Skin of body (tissue), 3 donors: ENCODE measurements at places on chromosomes 11 and 22.

DNA sequence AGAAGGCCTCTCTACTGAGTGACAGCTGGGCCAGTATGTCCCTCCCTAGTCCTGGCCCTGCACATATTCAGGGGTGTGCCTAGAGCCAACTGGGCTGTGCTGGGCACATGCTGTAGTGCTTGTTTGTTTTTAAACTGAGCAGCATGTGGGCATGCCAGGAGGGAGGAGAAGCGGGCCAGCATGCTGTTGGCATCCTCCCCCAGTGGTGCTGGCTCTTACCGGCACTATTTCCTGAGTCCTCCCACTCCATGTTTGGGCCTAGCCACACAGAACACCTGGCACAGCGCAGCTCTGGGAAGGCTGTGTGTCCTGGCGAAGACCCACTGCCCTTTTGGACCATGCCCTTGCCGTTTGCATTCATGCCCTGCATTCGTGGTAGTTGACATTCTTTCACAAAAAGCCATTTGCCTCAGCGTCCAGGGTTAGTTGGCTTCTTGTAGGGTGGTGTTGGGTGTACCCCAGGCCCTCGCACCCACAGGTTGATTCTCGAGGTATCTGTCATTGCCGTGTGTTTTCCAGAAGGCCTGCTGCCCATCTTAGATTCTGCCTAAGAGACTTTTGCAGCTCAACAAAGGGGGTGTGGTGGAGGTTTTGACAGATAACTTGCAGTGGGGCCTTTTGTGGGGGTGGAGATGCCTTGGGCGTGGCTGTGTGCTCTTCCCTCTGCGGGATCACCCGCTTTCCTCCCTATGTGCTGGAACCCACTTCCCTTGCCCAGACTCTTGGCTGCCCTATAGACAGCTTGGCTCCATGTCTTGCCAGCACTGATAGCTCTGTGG lies 13.6 kb downstream of the DGCR8 start:
- no peak for DNase-seq

DNA sequence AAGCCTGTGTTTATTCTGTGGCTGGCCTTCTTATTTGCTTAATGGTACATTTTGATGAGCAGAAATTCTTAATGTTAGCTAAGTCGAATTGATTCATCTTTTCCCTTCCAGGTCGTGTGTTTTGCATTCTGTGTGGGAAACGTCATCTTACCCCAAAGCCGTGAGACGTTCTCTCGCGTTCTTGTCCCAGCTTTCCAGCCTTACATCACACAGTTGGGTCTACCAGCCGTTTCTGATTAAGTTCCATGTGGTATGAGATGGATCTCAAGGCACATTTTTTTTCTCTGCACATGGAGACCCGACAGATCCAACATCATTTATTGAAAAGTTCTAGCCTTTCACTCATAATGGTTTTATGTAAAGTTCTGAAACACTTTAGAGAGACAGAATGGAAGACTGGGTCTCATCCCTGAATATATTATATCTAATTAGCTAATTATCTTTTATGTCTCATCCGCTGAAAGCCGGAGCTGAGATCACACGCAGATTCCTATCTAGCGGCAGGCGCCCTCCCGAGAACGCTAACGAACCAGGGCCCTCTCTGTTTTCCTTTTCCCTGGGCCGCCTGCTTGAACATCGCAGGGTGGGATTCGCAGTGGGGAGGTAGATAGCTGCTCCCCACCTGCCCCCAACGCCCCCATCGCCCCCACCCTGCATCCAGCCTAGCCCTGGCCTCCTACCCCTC lies 1162.2 kb downstream of the BRD1 start:
- DNase-seq, result peak; percentile 79

- DNase-seq, result no peak
These were observed 24.1 kb downstream of the MS4A10 start for GRCh38 chr11:60809249-60809648.

- no peak for DNase-seq
These were observed 30.0 kb upstream of the SMCO4 start for GRCh38 chr11:93573184-93573583.

DNA sequence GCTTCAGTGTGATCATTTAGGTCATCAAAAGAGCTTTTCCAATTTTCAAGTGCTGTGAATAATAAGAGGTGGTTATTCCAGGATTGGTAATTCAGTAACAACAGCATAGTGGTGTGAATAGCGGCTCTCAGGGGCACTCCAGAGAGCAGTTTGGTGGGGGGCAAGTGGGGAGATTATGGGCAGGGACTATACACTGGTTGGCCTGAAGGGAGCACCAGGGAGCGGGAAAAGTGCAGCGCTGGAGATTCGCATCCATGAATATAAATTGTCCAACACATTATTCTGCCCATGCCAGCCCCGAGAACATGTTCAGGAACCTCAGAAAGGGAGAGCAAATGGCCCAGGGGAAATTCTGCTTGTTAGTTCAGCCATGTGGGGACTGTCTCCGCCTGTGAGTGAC lies 37.9 kb downstream of the OR6Q1 start:
- DNase-seq, result no peak

- no peak for DNase-seq
These were observed 2.1 kb upstream of the CPT1A start for GRCh38 chr11:68843703-68844312.

GRCh38 chr11:122673701-122674100 lies 18.2 kb downstream of the UBASH3B start:
- no peak for DNase-seq

GRCh38 chr11:13955971-13956421 lies 6.5 kb upstream of the SPON1 start:
- peak; percentile 65 for DNase-seq

DNA sequence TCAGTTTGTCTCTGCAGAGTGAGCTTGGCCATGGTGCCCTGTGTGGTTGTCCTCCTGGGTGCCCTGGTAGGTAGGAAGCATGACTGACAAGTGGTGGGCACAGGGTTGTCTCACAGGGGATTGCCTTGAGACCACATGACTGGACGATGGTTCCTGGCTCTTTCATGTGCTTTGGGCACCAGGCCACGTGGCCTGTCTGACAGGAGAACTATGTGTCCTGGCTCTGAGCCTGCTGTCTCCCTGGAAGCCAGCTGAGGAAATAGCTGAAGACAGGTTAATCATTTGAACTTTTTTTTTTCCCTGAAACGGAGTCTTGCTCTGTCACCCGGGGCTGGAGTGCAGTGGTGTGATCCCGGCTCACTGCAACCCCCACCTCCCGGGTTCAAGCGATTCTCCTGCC lies 93.2 kb downstream of the LDLRAD3 start:
- DNase-seq, result no peak

DNA sequence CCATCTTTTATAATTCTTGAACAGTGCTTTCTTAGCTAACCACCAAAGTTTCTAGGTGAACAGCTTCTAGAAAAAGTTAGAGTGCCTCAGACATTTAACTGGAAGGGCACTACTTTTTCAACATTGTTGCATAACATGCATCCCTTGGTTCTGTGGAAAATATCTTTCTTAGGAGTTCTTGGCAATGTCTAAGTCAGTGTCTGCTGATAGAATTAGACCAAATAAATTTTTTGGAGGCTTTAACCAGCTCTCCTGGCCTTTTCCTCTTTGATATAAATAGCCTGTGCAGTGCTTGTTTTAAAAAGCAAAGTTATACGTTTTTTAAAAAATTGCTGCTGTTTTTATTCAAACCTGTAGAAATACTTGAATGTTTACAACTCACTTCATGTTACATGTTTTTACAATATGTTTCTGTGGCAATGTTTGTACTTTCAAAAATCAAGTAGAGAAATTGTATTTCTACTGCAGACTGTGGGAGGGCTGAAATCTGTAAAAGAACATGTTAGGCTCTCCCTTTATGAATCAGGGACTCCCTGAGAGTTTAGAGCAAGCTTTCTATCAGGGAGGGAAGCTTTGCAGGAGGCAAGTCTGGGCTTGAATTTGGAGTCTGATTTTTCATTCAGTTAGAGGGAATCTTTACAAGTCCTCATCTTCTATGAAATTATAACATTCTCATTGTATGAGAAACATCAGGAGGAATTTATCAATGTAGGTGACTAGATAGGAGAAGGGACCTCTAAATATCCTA lies 16.3 kb upstream of the PANX1 start:
- no peak for DNase-seq

DNA sequence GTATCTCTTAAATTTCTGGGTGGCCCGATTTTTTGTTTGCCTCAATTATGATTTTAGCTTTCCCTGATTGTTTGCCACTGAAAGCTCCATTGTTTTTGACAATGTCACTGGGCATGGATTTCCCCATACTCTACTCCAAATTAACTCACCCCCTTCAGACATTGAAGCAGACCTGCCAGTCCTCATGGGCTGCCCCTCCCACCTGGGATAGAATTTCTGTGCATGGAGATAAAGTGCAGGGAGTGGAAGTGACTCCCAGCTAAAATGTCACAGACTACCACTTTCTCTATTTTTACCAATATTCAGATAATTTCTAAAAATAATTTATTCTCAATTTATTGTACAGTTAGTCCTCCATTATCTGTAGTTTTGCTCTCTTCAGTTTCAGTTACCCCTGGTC lies 79.1 kb upstream of the CLPB start:
- DNase-seq, result no peak

- peak; percentile 49 for DNase-seq
These were observed 185.7 kb downstream of the BLID start for GRCh38 chr11:121930004-121930965.

GRCh38 chr11:18599739-18600230 lies at the start of gene MISFA:
MISFA (plus strand) TSS chr11:18599789; CDS start chr11:18599929, 140 bp downstream.
- no peak for DNase-seq

DNA sequence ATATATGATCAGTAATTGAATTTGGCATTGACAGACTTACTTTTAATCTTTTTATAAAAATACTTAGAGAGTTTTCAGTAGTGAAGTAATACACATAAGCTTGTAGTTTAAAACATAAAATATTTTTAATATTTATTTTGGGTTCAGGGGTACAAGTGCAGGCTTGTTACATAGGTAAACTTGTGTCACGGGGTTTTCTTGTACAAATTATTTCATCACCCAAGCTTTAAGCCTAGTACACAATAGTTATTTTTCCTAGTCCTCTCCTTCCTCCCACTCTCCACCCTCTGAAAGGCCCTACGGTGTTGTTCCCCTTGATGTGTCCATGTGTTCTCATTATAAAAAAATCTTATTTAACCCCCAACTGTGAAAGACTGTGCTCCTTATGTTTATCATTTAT lies 1397.8 kb upstream of the RAG2 start:
- no peak for DNase-seq

GRCh38 chr22:27816552-27816951 lies 15.0 kb upstream of the MN1 start:
- DNase-seq, result no peak

- no peak for DNase-seq
These were observed 33.7 kb downstream of the SVIP start for GRCh38 chr11:22795914-22796313.

- no peak for DNase-seq
These were observed 151.4 kb downstream of the BRD1 start for GRCh38 chr22:49676230-49676629.

DNA sequence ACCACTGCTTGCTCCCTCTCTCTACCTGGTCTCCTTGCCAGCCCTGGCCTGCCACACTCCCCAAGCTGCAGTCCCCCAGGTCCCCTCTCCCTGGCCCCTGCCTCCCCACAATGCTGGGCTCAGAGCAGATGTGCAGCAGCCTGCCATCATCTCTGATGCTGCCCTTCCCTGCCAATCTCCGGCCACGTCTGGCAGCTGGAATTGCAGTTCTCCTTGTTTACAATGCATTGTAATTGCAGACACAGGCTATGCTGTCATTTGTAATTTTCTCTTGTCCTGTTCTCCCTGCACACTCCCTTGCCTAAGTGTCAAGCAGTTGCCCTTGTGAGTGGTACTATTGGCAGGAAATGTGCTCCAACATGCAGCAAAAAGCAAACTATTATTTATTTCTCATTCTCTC lies 222.3 kb downstream of the NTM start:
- DNase-seq, result no peak

- DNase-seq, result no peak
These were observed 3.9 kb upstream of the VSIG10L2 start for GRCh38 chr11:125941619-125942611.

DNA sequence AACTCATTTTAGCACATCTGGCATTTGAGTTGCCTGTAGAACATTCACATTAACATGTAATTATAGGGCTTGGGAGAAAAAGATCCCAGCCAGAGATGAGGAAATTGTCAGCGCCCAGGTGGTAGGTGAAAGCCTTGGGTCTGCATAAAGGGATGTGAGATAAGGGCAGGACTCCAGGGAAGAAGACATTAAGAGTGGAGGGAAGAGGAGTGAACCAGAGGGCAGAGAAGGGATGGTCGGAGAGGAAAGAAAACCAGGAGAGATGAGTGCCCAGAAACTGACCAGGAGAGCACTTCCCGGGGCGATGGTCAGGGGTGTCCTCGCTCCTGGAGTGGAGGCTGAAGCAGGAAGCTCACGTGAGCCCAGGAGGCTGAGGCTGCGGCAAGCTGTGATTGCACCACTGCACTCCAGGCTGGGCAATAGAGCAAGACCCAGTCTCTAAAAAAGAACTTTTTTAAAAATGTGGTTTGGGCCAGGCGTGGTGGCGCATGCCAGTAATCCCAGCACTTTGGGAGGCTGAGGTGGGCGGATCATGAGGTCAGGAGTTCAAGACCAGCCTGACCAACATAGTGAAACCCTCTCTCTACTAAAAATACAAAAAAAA lies 20.3 kb upstream of the DGKZ start:
- no peak for DNase-seq

DNA sequence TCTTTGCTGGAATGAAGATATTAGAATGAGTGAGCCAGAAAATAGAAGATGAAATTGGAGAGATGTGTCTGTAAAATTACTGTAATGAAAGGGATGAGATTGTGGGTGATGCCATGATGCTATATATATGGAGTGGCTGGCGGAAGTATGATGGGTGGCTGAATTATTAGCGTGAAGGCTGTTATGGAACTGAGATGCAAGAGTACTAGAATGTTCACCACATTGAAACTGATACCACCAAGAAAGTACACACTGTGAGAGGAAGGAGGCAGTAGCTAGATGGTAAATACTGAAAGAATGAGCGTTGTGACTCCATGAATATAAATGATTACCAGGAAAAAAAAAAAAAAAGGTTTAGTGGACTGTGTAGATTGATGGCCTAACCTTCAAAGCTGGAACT lies 411.9 kb downstream of the CNTN5 start:
- no peak for DNase-seq

DNA sequence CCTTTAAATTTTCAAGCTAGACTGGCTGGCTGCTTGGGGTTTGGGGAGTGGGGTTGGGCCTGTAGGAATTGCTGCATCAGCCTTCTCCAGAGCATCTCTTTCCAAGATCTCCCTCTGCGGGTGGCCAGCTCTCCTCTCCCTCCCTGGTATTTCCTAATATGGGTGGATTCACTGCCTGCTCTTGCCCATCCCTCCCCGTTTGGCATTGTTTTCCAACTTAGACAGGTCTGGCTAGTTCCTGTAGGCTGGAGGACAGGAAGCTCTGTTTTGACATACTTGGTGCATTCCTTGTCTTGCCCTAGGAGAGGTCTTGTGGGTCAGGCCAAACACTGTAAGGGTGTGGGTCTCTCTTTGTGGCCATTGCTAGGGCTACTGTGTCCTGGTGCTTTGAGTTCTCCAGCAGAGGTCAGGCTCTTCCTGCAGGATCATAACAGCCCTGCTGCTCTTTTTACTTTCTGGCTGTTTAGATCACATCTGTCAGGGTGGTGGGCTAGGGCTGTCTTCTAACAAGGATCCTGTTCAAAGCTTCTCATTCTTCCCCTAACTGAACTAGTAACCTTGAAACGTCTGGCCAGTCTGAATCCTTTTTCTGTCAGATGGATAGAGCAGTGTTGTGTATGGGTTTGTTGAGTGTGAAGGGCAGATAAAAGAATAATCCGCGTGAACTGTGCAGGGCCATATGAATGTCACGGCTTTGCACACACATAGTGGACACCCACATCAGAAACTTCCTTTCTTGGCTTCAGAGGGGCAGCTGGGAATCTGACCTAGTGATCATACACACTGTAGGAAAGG lies 18.3 kb upstream of the MICALL1 start:
- peak; percentile 67 for DNase-seq

- DNase-seq, result no peak
These were observed 760 bp downstream of the ZNRF3 start for GRCh38 chr22:28883917-28884746.
